Heart right ventricle (tissue), 16 donors: ENCODE measurements at places on chromosomes 1 and 21. TPM values are rescaled to one million over a fixed set of nuclear protein-coding genes. Genes with fewer than 3 reads are reported as not detected.
A peak's percentile ranks its signal among the peaks of the same experiment; 100 is the strongest.

DNA sequence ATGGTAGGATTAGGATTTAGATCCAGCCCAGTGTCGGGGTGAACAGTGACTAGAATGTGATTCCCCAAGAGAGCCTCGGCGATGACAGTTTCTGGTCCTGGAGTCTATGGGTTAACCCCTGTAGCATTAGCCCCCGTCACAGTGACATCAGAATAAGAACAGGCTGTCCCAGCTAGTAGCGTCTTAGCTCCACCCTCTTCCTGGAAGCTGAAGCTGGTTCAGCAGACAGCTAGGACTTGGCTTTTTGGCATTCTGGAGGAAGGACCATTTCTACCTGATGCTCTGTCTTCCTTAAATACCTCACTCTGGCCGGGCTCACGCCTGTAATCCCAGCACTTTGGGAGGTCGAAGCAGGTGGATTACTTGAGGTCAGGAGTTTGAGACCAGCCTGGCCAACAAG lies 5.0 kb downstream of the NDUFS2 start:
- H3K4me1 ChIP-seq: peaks cover 66% of the 10 kb centered on the region
- H3K27ac ChIP-seq: peak overlapping the region; percentile 67
- H3K27me3 ChIP-seq: no peaks in the 10 kb centered on the region
- no peak overlapping the region for H3K4me3 ChIP-seq
- DNase-seq: no peak

- no peak overlapping the region for H3K27ac ChIP-seq
- no peak overlapping the region for H3K4me3 ChIP-seq
- peaks cover 20% of the 10 kb centered on the region for H3K4me1 ChIP-seq
- no peak for DNase-seq
- no peaks in the 10 kb centered on the region for H3K27me3 ChIP-seq
These were observed 197.4 kb downstream of the HS2ST1 start for GRCh38 chr1:87111659-87112371.

DNA sequence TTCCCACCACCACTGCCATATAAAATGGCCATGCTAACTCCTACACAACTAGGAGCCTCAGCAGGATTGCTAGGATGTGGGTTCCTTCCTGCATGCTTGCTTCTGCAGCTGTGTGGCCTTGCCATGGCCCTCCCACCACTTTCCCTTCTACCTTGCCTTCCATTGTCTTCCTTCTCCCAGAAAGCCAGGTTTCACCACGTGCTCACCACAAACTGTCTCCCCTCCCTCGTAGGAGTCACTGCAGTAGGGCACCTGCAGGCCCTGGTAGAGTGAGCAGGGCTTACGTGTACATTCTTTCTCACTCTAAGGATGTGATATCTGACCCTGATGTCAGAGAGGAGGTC lies 3.7 kb downstream of the C1orf226 start:
- no peak overlapping the region for H3K27ac ChIP-seq
- no peaks in the 10 kb centered on the region for H3K36me3 ChIP-seq
- no peak for DNase-seq
- no peaks in the 10 kb centered on the region for H3K27me3 ChIP-seq
- no peaks in the 10 kb centered on the region for H3K4me1 ChIP-seq

DNA sequence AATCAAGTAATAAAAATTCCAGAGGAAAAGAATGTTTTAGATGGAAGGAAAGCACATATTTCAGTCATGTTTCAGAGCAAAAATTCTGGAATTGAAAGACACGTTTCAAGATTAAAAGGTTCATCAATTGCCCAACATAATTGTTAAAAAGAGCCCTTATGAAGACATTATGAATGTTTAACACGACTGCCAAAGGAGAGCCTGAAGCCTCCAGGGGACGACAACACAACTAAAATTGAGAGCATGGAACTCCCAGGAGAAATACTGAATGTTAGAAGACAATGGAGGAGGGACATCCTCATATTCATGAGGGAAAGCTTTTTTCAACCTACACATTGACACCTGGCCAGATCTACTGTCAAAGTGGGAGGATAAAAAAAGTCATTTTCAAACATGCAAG lies 16.0 kb downstream of the OR2T11 start:
- no peaks in the 10 kb centered on the region for H3K4me1 ChIP-seq
- no peaks in the 10 kb centered on the region for H3K36me3 ChIP-seq
- no peak overlapping the region for H3K4me3 ChIP-seq
- H3K27ac ChIP-seq: no peak overlapping the region

DNA sequence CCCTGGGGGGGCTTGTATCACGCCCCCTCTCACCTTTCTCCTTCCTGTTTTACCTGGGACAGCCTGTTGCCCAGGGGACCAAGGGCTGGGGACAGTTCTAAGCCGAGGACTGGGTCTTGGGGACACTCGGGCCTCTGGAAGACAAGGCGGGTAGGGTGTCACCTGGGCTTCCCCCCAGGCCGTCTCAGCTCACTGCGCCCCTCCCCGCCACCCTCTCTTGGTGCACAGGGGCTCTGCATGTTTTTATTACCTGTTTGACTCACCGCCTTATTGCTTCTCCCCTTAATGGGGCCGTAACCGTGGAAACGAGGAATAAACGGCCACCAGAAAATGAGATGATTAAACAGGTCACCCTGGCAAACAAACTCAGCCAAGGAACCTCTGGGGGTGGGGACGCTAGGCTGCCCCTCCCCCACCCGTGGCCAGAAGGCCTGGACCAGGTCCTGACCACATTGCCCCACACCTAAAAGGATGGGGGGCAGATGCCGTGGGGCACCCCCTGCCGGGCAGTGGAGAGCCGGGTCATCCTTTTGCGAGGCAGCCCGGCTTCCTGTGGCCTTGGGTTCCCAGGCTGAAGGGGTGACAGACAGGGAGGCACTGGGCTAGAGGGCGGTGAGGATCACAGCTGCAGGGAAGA lies 109.9 kb downstream of the CASZ1 start:
- H3K27me3 ChIP-seq: no peaks in the 10 kb centered on the region
- peaks cover 92% of the 10 kb centered on the region for H3K4me1 ChIP-seq
- DNase-seq: no peak

GRCh38 chr1:24489674-24490073 lies 13.0 kb upstream of the RCAN3 start:
- DNase-seq: no peak
- H3K27me3 ChIP-seq: no peaks in the 10 kb centered on the region
- H3K27ac ChIP-seq: no peak overlapping the region
- no peak overlapping the region for H3K4me3 ChIP-seq
- H3K4me1 ChIP-seq: no peaks in the 10 kb centered on the region
- H3K36me3 ChIP-seq: no peaks in the 10 kb centered on the region

DNA sequence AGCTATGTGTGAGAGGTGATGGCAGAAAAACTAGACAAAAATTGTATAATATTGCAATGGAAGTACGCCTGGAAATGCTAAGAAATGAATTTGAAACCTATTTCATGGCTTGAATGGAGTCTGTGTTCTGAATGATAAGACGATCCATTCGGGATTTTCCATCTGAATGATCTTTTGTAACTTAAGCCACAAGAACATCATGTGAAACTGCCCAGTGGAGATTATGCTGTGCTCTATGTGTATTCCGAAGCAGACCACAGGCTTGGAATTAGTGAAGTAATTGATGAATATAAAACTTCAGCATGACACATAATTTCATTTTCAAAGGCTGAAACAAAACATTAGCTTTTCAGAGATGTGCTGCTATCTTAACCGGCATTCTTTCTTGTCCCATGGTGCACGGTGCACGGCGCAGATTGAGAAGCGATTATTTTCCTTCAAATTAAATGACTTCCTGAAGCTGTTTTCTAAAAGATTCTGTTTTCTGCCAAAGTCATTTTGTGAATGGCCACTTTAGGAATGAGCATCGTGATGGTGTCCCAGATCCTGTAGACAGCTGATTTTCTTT lies 652.9 kb downstream of the PLA2G4A start:
- no peak overlapping the region for H3K27ac ChIP-seq
- DNase-seq: no peak
- H3K4me3 ChIP-seq: no peak overlapping the region
- H3K36me3 ChIP-seq: no peaks in the 10 kb centered on the region

- peaks cover 43% of the 10 kb centered on the region for H3K27me3 ChIP-seq
- no peak within 1 kb of the TSS for H3K27ac ChIP-seq
- no peak within 1 kb of the TSS for H3K4me3 ChIP-seq
- peak; percentile 46 for DNase-seq
- H3K36me3 ChIP-seq: no peaks in the 10 kb centered on the region
These were observed at the start of gene HPCA for GRCh38 chr1:32886004-32886827. TSS of gene HPCA (plus strand) at chr1:32886491. CDS start at chr1:32888899, 2,408 bp downstream.

GRCh38 chr1:19585507-19585906 lies 58.6 kb upstream of the NBL1 start:
- no peaks in the 10 kb centered on the region for H3K36me3 ChIP-seq
- H3K27me3 ChIP-seq: no peaks in the 10 kb centered on the region
- DNase-seq: no peak
- no peak overlapping the region for H3K4me3 ChIP-seq

- no peak for DNase-seq
- H3K27me3 ChIP-seq: no peaks in the 10 kb centered on the region
- H3K4me3 ChIP-seq: no peak overlapping the region
- H3K36me3 ChIP-seq: peaks cover 90% of the 10 kb centered on the region
These were observed 5.4 kb downstream of the EIF2D start for GRCh38 chr1:206606867-206607266.

- no peak for DNase-seq
- no peaks in the 10 kb centered on the region for H3K36me3 ChIP-seq
- H3K27ac ChIP-seq: no peak within 1 kb of the TSS
- H3K4me1 ChIP-seq: no peaks in the 10 kb centered on the region
- H3K4me3 ChIP-seq: no peak within 1 kb of the TSS
These were observed at the start of gene TSHB for GRCh38 chr1:115029526-115029925. TSS of gene TSHB (plus strand) at chr1:115029826. CDS start at chr1:115033363, 3,537 bp downstream.

GRCh38 chr1:15507278-15507677 lies 16.7 kb downstream of the CASP9 start:
- peak; percentile 23 for DNase-seq
- no peak overlapping the region for H3K4me3 ChIP-seq
- H3K4me1 ChIP-seq: no peaks in the 10 kb centered on the region
- peaks cover 60% of the 10 kb centered on the region for H3K36me3 ChIP-seq
- H3K27ac ChIP-seq: peak overlapping the region; percentile 35

- peak overlapping the region; percentile 83 for H3K4me3 ChIP-seq
- DNase-seq: no peak
- no peaks in the 10 kb centered on the region for H3K27me3 ChIP-seq
- no peaks in the 10 kb centered on the region for H3K36me3 ChIP-seq
These were observed 53.7 kb upstream of the DNAJC6 start for GRCh38 chr1:65255656-65256050.

- no peak for DNase-seq
- H3K4me3 ChIP-seq: no peak overlapping the region
- no peaks in the 10 kb centered on the region for H3K36me3 ChIP-seq
- peaks cover 86% of the 10 kb centered on the region for H3K4me1 ChIP-seq
- H3K27ac ChIP-seq: peak overlapping the region; percentile 43
These were observed 39.2 kb downstream of the SIPA1L2 start for GRCh38 chr1:232590744-232591082.

GRCh38 chr21:37886726-37887299 lies 29.4 kb downstream of the KCNJ6 start:
- H3K4me1 ChIP-seq: no peaks in the 10 kb centered on the region
- H3K27ac ChIP-seq: no peak overlapping the region
- H3K4me3 ChIP-seq: no peak overlapping the region
- DNase-seq: no peak

DNA sequence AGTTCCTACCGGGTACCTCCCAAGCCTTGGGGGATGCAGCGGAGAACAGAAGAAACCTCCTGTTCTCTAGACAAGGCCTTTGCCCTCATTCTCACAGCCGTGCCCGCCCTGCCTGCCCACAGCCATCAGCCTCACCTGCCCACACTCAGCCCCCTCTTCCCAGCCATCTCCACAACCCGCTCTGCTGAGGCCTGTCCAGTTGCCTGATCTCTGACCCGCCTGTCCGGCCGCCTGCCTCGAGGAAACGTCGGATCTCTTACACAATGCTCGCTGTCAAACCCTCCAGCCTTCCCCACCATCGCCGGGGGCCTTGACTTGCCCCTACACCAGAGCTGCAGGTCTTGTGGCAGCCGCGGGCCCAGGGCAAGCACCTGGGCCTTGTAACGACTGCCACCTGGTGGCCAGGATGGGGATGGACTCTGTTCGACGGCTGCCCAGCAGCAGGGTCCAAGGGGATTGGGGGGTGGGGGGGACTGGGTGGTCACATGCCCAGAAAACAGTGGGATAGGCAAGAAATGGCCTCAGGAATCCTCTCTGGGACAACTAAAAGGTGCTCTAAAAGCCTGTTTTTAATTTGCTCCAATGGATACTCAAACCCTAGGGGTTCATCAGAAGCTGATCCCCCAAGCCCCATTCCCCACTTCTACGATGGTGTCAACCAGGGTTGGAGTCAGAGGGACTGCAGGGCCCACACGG lies 31.0 kb downstream of the SLC45A1 start:
- DNase-seq: peak; percentile 63
- H3K27ac ChIP-seq: no peak overlapping the region
- H3K4me1 ChIP-seq: peaks cover 30% of the 10 kb centered on the region
- H3K4me3 ChIP-seq: no peak overlapping the region
- peaks cover 9% of the 10 kb centered on the region for H3K36me3 ChIP-seq

RGSL1 gene
- not detected for total RNA-seq

FAM163A gene
- total RNA-seq: not detected

OR14K1 gene
- total RNA-seq: not detected

EFNA3 gene
- 0.83 TPM for total RNA-seq

RPE65 gene
- not detected for total RNA-seq

LENEP gene
- total RNA-seq: not detected

SLC37A1 gene
- total RNA-seq: 3.7 TPM

TDRD5 gene
- not detected for total RNA-seq

TMEM240 gene
- 6.2 TPM for total RNA-seq

SIK1 gene
- total RNA-seq: 19.3 TPM

IFI16 gene
- total RNA-seq: 16.1 TPM

C1orf167 gene
- total RNA-seq: 2.8 TPM

MFAP2 gene
- total RNA-seq: 3.5 TPM

UMODL1 gene
- not detected for total RNA-seq

AADACL4 gene
- not detected for total RNA-seq

TMPRSS15 gene
- not detected for total RNA-seq
